ENCODE measurements at places on chromosomes 3 and 15.

GRCh38 chr3:43097400-43098080, 8.3 kb downstream of the POMGNT2 start:
- no peak for DNase-seq

DNA sequence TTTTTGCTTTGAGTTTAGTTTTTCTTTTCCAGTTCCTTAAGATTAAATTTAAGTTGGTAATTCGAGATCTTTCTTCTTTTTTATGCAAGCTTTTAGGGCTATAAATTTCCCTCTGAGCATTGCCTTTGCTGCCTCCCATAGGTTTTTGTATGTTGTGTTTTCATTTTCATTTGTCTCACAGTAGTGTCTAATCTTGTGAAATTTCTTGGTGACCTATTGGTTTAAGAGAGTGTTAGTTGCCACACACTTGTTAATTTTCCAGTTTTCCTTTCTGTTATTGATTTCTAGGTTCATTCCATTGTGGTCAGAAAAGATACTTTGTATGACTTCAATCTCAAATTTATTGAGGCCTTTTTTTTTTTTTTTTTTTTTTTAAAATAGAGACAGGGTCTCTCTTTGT, 18.3 kb upstream of the IL20RB start:
- no peak for DNase-seq

- DNase-seq: no peak
Observed at GRCh38 chr15:41276831-41277230, 45.8 kb downstream of the CHP1 start.

DNA sequence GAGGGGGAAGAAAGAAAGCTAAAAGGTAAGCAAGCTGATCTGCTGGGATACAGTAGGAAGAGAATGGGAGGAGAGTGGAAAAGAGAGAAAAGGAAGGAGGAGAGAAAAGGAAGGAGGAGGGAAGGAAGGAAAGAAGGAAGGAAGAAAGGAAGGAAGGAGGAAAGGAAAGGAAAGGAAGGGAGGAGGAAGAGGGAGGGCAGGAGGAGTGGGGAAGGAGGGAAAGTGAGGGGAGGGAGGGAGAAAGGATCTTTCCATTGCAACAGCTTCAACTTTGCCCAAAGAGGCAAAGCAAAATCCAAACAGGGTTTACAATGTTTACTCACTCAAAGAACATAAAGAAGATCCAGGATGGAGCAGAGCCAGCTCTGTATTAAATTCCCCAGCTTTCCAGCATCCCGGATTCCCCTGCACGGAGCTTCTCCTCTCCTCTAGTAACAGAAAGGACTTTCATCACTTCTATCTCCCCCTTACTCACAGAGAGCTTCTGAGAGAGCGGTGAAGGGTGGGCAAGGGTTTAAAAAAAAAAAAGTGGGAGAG, 494.2 kb upstream of the PROK2 start:
- DNase-seq: no peak

DNA sequence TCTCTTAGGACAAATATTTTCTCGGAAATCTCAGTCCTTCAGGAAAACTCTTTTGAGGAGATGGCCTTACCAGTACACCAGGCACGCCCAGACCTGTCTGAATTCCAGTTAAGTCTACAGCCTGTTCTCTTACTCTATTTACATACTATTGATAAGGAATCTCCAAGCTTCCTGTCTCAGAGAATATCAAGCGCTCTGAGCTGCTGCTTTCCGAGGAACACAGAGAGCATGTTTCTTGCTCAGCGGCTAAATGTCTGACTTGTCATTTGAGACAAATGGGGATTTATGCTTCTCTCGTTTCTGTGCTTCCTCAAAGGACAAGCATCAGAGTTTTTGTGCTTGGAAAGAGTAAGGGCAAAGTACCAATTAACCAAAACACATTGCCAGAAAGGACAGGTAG, 112.4 kb upstream of the CCDC54 start:
- no peak for DNase-seq

DNA sequence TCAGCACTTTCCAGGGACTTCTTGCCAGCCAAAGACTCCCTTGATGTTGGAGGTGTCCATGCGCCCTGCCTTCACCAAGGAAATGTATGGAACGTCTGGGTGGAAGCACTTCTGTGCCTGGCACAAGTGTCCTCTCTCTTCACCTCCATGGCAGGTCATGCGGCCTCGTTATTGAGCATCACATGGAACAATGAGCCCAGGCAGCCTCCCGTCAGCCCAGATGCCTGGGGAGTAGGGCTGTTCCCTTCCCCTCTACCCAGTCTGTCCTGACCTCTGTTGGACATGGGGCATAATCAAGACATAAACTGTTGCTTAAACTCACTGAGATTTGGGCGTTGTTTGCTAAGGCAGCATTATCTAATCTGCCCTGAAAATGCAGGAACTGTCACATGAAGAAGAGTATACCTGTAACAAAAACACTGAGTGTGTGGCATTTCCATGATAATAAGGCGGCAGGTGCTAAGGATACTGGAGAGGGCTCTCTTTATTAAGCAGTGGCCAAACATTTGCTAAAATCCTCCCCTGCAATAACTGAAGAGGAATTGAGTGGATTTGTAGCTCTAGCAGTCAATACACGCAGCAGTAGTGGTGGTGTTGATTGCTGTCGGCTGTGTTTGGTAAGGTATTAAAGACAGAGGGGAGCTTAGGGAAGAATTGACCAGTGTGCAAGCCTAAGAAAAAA, 338.2 kb upstream of the ATP10A start:
- no peak for DNase-seq

GRCh38 chr15:92878593-92879053, 21.5 kb upstream of the CHD2 start:
- DNase-seq: no peak

All from activated CD8-positive, alpha-beta T cell treated with anti-CD3 and anti-CD28 coated beads, Interleukin-2, amount 10 ng/mL, durations not matched to agents 7 days and 5 days (primary cell).